ENCODE measurements at places on chromosomes 6 and 20.

DNA sequence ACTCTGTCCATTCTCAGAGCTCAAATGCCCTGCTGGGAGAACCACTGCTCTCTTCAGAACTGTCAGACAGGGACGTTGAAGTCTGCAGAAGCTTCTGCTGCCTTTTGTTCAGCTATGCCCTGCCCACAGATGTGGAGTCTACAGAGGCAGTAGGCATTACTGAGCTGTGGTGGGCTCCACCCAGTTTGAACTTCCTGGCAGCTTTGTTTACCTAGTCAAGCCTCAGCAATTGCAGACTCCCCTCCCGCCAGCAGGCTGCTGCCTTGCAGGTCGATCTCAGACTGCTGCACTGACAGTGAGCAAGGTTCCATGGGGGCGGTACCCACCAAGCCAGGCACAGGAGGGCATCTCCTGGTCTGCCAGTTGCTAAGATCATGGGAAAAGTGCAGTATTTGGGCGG is 21.8 kb upstream of the UFL1 start:
- DNase-seq, result no peak

GRCh38 chr6:2396042-2396657 is 150.7 kb upstream of the GMDS start:
- no peak for DNase-seq

DNA sequence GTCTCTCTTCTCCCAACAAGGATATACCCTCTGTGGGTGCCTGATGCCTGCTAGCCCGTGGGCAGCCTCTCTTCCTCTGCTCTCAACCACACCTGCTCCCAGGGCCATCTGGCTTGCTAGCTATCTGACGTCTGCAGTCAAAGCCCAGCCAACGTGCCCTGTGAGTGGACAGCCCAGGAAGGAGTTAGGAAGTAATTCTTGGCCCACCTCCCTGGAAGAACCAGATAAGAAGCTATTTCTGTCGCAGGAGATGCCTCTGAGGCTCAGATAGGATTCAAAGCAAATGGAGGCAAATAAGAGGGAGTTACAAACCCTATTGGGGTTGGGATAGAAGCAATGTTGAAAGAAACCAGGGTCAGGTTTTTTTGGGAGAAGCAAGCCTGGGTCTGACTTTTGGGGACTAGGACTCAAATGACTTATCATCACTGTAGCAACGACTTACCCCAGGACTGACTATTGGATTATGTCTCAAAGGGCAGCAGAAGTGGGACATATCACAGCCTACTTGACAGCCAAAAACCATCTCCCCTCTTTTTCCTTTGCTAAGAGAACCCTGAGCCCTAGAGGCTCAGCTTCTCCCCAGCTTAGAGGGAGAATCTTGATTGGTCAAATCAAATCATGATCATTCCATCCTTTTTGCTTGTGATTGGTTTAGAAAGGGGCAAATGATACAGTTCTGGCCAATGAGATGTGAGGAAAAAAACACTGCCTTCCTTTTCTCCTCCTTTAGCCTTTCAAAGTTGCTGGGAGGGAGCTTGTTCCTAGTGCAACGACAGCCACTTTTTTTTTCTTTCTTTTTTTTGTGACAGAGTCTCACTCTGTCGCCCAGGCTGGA is 18.0 kb upstream of the CDK5RAP1 start:
- no peak for DNase-seq

DNA sequence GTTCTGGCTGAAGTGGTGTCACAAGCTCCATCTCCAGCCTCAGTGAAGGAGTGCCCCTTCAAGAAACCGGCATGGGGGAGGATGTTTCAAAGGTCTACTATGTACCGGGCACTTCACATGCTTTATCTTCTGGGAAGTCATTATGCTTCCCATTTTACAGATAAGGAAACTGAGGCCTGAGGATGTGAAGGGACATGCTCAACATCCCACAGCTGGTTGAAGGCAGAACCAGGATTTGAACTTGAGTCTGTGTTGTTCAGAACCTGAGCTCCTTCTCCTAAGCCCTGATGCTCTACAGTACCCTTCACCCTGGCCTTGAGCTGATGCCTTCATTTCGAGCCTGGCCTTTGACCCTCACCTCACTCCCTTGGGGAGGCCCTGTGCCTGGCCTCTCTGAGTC is 13.0 kb downstream of the GLP1R start:
- DNase-seq, result no peak

DNA sequence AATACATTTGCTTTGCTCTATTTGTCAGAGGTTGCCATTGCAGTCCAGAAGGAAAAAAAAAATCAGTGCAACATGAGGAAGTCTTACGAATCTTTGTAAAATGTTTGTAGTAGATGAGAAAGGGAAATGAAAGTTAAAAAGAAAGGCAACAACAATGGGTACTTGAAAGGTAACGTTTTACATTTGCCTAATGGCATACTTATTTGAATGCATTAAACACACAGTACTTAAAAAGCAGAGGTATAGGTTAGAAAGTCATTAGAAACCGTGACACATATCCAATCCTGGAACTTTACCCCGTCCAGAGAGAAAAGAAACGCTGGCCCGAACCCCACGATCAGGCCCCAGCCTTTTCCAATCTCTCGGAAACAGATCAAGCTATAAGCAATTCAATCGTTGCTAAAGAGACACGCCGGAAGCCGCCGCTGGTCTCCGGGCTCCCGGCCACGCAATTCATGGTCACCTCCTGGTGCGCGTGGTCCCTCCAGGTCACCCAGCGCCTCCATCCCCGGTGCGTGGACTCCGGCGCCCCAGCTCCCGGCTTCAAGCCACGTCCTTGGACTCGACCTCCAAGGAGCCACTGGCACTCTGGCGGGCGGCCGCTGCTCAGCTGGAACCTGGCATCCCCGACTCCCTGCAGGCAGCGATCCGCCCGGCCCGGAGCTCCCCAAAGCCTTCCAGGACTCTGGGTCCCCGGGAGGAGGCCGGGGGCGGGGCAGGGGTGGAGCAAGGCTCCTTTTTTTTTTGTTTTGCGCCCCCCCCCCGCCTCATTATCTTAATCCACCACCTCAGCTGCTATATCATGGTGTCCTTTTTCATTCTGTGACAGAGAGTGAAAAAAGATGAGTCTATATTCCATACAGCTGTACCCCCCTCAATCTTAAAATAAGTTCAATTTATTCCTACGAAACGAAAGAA is at the start of gene SLC18B1:
Gene SLC18B1, minus strand, starts transcription at position 687 of the 918 bp plus-strand sequence. Its CDS starts 181 bp downstream, at position 506.
- DNase-seq, result no peak

DNA sequence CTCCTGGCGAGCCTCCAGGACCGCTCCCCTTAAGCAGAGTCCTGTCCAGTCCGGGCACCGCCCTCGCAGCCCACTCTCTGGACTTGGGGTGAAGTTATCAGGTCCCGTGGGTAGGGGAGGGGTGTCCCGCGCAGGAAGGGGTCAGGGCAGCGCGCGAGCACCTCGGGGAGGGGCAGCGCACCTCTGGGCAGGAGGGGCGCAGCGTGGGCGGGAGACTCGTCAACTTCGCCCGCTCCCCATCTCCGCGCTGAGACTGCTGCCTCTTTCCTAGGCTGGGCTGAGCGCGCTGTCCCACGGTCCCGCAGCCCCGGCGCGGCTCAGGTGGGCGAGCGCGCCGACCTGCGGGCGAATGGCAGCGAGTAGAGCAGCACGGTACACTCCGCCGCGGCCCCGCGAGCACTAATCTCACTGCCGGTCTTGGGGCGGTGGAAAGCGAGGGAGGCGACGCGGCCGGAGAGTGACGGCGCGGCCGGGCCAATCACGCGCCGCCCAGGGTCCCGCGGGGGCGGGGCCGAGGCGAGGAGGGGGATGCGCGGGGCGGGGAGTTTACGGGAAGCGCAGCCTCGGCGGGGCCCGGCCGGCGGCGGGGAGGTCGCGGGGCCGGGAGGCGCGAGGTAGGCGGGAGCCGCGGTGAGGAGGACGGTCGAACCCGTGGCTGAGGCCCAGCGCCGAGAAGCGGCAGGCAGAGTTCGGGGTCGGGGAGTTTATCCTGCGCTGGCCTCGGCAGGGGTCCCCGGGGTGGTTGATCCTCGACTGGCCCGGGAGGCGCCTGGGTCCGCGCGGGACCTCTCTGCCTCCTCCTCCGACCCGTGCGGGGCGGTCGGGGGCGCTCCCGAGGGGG is at the start of gene MAN1A1:
Gene MAN1A1, minus strand, starts transcription at position 401 of the 841 bp plus-strand sequence. CDS start 696 bp downstream, outside the sequence.
- DNase-seq, result no peak

GRCh38 chr6:43143235-43144128 is 27.6 kb upstream of the SRF start:
- DNase-seq, result peak; percentile 75

DNA sequence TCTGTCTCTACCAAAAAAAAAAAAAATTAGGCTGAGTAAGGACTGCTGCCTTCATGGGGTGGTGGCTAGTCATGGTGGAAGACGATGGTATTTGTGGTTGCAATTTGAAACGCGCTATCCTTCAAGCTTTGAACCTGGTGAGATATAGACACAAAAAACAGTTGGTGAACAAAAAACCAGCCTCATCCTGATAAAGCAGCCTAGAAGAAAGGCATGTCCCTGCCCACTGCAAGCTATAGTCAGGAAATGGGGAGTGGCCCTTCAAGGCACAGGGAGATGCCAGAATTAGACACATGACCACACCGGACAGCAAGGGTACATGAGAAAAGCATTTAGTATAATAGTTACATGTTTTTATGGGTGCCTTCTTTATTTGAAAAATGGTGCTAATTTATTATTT is 193.6 kb downstream of the NFATC2 start:
- DNase-seq, result no peak

- DNase-seq, result no peak
Observed at GRCh38 chr20:31440012-31440659, at the start of gene DEFB123. TSS of gene DEFB123 (plus strand) at chr20:31440632. CDS start at chr20:31440699, 67 bp downstream.

GRCh38 chr20:34385464-34385863 is 22.4 kb downstream of the ITCH start:
- DNase-seq, result no peak

GRCh38 chr20:53795170-53795569 is 201.5 kb upstream of the ZNF217 start:
- no peak for DNase-seq

GRCh38 chr20:19868441-19868840 is 110.4 kb downstream of the RIN2 start:
- DNase-seq, result no peak

DNA sequence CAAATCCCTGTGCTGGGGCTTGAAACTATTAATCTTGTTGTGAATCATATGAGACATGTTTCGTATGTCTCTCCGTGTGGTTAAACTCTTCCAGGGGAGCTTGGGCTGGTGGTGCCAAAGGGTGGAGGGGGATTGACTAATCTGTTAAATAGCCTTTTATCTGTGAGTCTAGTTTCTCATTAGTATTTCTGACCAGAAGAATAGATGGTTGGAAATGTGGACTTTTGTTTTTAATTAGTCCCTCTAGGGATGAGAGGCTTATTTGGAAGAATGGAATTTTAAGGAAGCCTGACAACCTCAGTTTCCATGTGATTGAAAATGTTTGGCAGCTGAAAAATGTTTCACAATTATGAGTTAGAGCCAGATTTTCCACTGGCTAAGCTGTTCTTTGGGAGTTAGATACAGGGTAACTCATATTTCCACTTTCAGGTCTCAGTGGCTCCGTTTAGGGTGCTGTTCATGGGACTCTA is 117.3 kb downstream of the BCKDHB start:
- peak; percentile 71 for DNase-seq

GRCh38 chr20:50423758-50424157 is 86.4 kb upstream of the PTPN1 start:
- no peak for DNase-seq

DNA sequence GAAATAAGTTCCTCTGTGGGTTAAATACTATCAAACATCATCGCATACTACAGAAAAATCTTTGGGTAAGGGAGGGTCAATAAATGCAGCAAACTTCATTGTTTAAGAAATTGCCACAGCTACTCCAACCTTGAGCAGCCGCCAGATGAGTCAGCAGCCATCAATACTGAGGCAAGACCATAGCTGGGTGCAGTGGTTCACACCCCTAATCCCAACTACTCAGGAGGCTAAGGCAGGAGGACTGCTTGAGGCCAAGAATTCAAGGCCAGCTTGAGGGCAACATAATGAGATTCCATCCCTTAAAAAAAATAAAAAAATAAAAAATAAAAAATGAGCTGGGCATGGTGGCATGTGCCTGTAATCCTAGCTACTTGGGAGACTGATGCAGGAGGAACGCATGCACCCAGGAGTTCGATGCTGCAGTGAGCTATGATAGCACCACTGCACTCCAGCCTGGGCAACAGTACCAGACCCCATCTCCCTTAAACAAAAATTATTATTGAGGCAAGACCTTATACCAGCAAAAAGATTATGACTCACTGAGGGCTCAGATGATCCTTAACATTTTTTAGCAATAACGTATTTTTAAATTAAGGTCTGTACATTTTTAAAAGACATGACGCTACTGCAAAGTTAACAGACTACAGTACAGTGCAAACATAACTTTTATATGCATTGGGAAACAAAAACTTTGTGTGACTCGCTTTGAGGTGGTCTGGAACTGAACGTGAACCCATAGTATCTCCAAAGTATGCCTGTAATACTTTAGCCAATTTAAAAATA is 8.8 kb downstream of the SRPK1 start:
- no peak for DNase-seq

- no peak for DNase-seq
Observed at GRCh38 chr6:6218759-6219085, 101.7 kb downstream of the F13A1 start.

DNA sequence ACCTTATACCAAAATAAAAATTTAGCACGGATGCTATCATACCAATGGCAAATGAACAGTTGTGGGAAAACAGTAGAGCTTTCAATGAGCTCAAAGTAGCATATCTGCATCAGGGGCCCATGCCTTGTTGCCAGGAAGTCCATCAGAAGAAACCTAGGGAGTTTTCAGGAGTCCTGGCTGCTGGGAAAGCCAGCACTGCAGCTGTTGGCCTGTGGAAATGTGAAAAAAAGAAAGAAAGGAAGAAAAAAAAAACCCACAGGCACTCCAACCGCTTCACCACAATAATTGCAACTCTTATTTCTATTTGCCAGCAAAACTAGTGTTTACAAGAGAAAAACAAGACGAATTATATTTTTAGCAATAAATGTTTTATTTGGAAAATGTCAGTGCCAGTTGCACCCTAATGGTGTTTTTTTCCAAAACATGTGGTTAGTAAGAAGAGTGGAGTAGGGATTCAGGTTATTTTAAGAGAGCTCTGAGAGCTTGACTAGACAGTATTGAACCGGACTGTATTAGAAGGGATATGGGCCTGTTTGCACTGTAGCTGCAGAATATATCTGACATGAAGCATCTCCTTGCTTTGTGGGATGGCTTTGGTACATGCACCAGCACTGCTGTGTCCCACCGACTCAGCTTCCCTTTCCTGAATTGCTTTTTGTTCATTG is 137.3 kb downstream of the CCDC170 start:
- no peak for DNase-seq

GRCh38 chr6:18121580-18122127 is 823 bp downstream of the NHLRC1 start:
- DNase-seq, result no peak

- no peak for DNase-seq
Observed at GRCh38 chr6:34798057-34798456, 6.2 kb downstream of the BLTP3A start.

- DNase-seq, result no peak
Observed at GRCh38 chr6:161660666-161661571, 387.1 kb upstream of the AGPAT4 start.

- DNase-seq, result no peak
Observed at GRCh38 chr6:160667639-160668481, 3.8 kb upstream of the LPA start.

- no peak for DNase-seq
Observed at GRCh38 chr20:64038565-64039292, 2.7 kb downstream of the C20orf204 start.
